ENCODE measurements at places on chromosomes 6 and 20. TPM values are rescaled to one million over a fixed set of nuclear protein-coding genes. Genes with fewer than 3 reads are reported as not detected.

- DNase-seq: no peak
Observed at GRCh38 chr6:23630726-23631635, 495.0 kb upstream of the NRSN1 start.

- DNase-seq: no peak
Observed at GRCh38 chr6:123629258-123629941, 7.3 kb downstream of the TRDN start.

DNA sequence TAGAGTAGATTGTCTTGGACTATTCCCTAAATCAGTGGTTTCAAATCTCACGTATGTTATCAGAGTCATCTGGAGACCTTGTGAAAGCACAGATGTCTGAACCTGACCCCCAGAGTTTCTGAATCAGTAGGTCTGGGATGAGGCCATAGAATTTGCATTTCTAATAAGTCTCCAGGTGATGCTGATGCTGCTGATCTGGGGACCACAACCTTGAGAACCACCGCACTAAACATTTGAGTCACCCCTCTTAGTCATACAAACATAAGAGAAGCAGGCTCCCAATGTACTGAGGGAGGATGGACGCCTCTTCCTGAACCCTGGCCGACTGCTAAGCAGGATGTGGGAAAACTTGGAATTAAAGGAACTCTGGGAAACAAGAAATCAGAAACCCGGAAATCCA lies 187.8 kb upstream of the PRDM1 start:
- no peak for DNase-seq

DNA sequence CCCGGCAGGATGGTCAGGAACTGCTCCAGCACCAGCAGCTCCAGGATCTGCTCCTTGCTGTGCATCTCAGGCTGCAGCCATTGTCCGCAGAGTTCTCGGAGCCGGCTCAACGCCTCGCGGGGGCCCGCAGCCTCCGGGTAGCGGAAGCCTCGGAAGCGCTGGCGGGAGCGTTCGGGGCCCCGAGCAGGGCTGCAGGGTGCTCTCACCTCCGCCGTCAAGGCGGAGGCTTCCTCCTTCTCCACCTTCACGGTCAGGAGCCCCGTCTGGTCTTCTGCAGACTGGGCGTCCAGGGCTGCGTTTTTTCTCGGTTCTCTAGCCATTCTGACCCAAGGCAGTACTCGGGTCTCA lies 434 bp downstream of the ZKSCAN4 start:
- DNase-seq: no peak

DNA sequence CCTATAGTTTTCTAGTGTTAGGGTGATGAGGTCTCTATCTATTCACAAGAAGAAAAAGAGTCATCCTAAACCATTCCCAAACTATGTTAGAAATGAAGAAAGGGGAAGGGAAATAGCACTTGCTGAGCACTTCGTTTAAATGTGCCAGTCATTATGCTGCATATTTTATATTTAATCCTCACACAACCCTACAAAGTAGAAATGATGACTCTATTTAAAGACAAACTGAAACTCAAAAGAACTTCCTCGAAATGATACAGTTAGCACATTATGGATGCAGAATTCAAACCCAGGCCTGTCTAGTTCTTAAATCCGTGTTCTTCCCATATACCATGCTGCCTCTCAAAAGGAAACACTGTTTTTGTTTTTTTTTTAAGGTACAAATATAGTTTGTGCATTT lies 174.6 kb downstream of the GMPR start:
- DNase-seq: no peak

DNA sequence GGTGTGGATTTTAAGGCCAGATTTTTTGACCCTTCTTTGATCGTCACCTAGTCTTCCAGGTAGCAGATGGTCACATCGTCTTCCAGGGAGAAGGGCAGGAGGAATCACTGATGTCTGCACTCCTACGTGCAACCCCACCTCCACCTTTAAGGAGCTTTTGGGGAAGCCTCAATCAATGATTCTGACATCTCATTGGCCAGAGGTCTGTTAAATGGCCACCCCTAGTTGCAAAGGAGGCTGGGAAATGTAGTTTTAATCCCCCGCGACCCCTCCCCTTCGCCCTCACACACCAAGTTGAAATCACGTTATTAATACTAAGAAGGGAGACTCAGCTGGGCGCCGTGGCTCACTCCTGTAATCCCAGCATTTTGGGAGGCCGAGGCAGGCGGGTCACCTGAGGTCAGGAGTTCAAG lies 151.4 kb downstream of the BCAS1 start:
- no peak for DNase-seq

The CFAP206 gene
- total RNA-seq: not detected

DNA sequence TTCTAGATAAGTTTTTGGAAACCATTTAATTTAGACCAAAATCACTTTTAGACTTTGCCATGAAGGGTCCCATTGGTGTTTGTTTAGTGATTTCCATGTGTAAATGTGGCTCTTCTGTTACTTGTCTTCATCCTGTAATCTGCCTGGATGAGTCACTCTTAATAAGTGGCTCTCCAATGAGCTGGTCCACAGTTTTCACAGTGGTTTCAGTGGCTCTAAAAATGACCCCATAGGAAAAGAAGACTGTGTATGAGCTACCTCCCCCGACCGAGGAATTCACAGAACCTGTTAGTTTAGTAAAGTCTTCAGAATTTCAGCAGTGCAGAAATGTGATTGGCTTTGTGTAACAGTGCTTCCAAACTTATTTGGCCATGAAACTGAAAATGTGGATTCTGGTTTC lies 492.0 kb upstream of the MARCKS start:
- DNase-seq: no peak

GRCh38 chr6:35262596-35262995 lies 3.1 kb downstream of the ZNF76 start:
- no peak for DNase-seq

The RRAGD gene
- 2.7 TPM for total RNA-seq

- peak; percentile 32 for DNase-seq
Observed at GRCh38 chr6:129744201-129744879, 34.4 kb upstream of the ARHGAP18 start.

The MUC21 gene
- total RNA-seq: not detected

GRCh38 chr20:51818479-51819008 lies 16.2 kb upstream of the SALL4 start:
- DNase-seq: no peak

GRCh38 chr6:165799391-165800153 lies 136.5 kb upstream of the PDE10A start:
- no peak for DNase-seq

GRCh38 chr20:56974499-56975250 lies 291.8 kb downstream of the BMP7 start:
- no peak for DNase-seq
